ENCODE measurements at places on chromosomes 2 and 18.

- DNase-seq: no peak
Measured at GRCh38 chr2:135422898-135423297, 108.1 kb downstream of the ZRANB3 start.

DNA sequence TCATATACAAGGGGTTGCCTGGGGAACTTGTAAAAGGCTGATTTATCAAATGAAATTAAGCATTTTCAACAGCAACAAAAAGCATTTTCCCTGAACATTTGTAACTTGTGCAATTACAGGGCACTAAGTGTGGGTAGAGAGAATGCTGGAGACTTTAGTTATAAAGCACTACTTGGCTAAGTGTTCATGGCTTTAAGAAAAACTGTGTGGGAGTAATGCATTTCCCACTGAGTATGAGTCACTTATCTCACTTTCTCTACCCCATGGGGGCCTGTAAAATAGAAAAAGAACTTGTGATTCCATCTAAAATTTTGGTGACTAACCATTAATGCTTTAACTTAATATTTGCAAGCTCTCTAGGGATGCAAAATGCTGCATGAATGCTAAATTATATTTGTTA lies 193.4 kb downstream of the CCDC102B start:
- DNase-seq: no peak

- no peak for DNase-seq
Measured at GRCh38 chr2:19611491-19612332, 253.3 kb upstream of the OSR1 start.

GRCh38 chr2:170843656-170844055 lies 27.0 kb downstream of the GAD1 start:
- DNase-seq: no peak

GRCh38 chr2:179311101-179311500 lies 46.5 kb upstream of the SESTD1 start:
- no peak for DNase-seq

GRCh38 chr2:165408186-165408585 lies 61.3 kb upstream of the CSRNP3 start:
- DNase-seq: no peak

- DNase-seq: peak; percentile 3
Measured at GRCh38 chr2:126527836-126528490, 128.0 kb upstream of the GYPC start.

DNA sequence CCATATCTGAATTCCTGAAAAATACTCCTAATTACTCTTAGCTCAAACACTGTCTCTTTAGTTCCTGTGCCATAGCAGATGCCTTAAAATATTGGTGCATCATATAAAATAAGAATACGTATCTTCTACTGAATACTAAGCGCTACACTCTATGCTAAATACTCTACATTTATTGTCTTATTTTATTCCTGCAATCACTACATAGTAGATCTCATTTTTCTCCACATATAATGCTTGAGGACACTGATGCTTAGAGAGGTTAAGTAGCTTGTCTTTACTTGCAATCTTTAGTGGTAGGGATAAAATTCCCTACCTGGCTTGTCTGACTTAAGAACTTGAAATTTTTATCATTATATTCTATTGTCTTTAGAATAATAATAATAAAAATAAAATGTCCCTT lies 137.3 kb upstream of the SETBP1 start:
- no peak for DNase-seq

- DNase-seq: no peak
Measured at GRCh38 chr2:188439986-188440385, 148.3 kb downstream of the GULP1 start.

DNA sequence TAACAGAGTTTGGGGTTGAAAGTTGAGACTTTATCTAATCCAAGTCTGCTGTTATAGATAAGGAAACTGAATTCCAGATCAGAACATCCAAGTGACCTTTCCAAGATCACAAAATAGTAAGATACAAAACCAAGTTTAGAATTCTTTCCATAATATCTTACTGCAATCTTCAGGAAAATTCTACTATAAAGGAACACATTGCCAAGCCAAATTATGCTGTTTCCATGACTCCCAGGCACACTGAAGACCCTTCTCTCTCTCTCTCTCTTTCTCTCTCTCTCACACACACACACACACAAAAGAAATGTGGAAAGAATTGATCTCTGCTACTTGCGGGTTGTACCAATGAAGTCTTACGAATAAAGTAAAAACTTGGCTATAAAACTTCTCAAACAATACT lies 398.4 kb downstream of the METTL4 start:
- no peak for DNase-seq

DNA sequence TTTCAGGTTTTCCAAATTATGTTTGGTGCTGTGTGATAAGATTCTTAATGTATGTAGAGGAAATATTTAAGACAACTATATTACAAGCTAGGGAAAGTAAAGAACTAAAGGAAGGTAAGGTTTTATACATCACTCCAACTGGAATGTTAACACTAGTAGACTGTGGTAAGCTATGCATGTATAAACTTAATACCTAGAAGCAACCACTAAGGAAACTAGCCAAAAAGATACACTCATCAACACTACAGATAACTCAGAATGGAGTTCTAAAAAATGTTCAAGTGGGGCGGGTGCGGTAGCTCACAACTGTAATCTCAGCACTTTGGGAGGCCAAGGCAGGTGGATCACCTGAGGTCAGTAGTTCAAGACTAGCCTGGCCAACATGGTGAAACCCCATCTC lies 37.8 kb upstream of the MALL start:
- no peak for DNase-seq

DNA sequence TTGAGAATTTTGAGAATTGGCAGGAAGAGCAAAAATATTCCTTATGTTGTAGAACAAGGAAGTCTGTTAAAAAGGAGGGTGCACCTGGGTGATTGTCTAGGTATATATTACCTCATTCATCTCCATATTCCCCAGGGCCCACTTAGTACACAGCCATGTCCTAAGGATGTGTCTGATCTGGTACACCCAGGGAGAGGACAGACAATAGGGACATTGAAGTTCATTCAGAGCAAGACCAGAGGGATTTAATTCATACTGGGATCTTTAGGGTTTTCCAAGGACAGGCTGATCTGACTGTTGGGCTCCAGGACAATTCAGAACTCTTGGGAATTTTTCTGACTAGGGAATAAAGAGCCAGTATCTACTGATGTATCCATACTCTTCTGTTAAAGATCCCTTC lies 112.1 kb downstream of the PHLPP1 start:
- no peak for DNase-seq

GRCh38 chr18:76644580-76644979 lies 149.5 kb upstream of the ZNF516 start:
- DNase-seq: no peak

DNA sequence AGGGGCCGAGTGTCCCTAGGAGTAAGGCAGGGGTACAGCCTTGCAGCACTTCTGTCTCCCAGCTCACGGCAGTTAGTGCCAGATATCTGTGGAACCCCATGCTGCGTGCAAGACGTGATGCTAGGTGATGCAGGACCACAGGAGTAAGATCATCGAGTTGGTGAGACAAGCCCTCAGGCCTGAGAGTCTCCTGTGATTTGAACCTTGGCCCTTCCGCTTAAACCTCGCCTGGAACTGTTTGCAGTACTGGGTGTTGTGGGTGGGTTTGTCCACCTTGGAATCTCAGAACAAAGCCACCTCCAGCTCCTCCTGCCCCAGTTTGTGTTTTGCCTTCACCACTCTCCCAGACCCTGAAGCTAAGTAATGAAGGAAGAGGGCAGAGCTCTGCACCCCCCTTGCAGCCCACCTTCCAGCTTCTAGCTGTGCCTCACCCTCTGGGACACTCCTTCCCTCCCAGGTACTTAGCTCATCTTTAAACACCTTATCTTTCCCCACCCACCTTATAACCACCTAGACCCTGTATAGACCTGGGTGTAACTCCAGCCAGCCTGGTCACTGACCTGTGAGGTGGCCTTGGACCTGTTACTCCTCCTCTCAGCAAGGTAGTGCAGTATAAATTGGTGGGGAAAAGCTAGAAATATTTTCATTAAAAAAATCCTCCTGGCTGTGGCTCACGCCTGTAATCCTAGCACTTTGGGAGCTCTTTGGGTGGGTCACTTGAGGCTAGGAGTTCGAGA lies 6.6 kb downstream of the CNNM4 start:
- DNase-seq: no peak

DNA sequence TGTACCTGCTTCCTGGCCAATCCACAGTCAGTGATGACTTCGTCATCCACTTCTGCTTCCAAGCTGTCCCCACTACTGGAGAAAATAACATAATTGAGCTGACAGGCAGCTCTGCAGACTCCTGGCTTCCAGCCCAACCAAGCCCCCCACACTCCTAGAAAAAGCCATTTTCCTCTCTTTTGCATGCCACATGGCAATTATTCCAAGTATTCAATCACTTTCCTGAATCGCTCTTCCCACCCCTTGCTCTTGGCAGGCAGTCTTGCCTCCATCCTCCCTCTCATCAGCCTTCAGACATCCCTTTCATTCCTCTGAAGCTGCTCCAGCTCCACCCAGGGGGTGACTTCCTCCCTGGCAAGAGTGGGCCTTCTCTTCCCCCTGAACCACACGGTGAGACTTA lies 14.3 kb upstream of the ST8SIA5 start:
- DNase-seq: no peak

GRCh38 chr2:128306931-128307460 lies 11.7 kb downstream of the HS6ST1 start:
- no peak for DNase-seq

GRCh38 chr18:79166702-79167101 lies 97.5 kb downstream of the ATP9B start:
- DNase-seq: no peak

- no peak for DNase-seq
Measured at GRCh38 chr18:63085611-63086010, 234.0 kb downstream of the BCL2 start.

DNA sequence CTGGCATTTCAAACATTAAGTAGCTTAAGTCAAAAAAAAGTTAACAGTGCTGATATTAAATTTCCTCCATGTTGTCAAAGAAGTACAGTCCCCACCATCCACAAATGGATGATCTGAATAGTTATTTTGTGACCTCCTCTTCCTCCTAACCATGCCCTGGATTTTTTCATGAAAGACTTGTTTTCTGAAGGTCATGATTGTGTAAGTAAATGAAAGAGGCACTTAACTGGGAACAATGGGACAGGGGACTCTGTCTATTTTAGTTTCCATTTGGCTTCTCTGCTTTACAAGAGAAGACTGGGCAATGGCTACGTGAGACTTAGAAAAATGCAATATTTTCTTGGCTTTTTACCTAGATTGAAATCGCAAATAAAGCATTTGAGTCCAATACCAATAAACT lies 32.2 kb downstream of the PECR start:
- DNase-seq: no peak

DNA sequence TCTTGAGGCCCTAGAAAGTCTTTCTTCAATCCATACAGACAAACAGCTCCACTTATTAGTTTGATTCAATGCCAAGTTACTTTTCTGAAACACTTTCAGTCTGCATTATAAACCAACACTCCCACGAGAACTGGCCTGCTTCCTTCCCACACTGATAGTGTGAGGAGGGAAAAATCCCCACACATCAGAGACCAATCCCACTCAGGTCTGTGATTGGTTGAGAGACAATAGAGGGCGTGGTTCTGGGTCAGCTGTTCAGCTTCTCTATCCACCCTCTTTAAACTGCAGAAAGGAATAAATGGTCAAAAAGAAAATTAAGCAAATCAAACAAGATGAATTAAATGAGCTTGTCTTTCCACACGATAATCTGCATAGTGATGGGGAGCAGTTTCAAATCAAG lies 152.5 kb downstream of the NRP2 start:
- no peak for DNase-seq

DNA sequence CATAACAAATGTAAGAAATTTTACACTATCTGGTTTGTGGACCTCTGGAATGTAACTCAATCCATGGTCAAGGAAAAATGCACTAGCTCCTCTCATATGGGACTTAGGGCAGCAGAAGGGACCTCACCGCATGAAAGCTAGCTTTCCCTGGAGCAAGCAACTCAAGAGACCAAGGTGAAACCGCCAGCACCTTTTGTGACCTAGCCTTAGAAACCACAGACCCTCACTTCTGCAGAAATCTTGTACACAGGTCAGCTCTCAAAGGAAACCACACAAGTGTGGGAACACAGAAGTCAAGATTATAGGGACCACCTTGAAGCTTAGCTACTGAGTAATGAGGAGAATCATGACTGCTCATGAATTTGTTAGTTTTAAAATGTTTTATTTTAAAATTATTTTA lies 222.5 kb downstream of the DLGAP1 start:
- DNase-seq: no peak

DNA sequence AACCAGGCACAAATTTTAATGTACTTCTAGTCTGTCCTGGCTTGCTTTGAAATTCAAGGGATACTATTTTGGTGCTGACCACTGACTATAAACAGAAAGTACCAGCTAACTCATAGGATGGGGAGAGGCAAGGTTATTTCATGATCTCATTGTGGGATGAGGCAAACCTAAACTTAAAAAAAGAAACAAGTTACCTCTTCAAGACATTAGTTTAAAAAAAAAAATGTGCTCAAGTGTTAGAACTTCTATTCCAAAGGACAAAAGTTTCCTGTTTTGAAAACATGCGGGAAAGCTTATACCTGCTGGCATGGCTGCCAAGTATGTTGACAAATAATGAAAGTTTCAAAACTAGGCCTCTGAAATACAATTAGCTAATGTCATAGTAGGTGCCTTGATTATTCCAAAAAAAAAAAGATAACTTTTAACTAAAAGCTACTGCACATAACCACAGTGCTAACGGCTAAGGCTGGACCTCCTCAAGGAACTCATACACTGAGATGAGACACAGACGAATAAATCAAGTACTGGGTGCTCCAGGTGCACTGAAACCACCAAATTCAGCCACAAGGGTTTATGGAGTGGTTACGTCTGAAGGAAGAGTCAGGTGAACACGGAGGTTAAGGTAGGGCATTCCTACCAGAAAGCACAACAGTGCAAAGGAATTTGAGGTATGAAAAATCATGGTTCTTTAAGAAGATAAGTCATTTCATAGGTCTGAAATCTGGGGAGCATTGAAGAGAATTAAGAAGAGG lies 38.1 kb downstream of the TMEM131 start:
- DNase-seq: no peak

GRCh38 chr2:43484323-43484930 lies 111.4 kb downstream of the THADA start:
- DNase-seq: peak; percentile 20

- no peak for DNase-seq
Measured at GRCh38 chr2:143254110-143254509, 124.9 kb downstream of the ARHGAP15 start.

- peak; percentile 92 for DNase-seq
Measured at GRCh38 chr2:227482638-227483340, 10.8 kb downstream of the AGFG1 start.

- DNase-seq: no peak
Measured at GRCh38 chr2:161556440-161556839, 67.8 kb upstream of the SLC4A10 start.

GRCh38 chr2:10617241-10617640 lies 72.5 kb downstream of the NOL10 start:
- no peak for DNase-seq

- DNase-seq: no peak
Measured at GRCh38 chr2:190911813-190912212, 31.2 kb downstream of the GLS start.

All from NCI-H524 treated with DMSO at 0.1 percent for 48 hours (cell line).